NCI-H1105 (cell line): ENCODE measurements at places on chromosomes 12 and 14.
A peak's percentile ranks its signal among the peaks of the same experiment; 100 is the strongest.

DNA sequence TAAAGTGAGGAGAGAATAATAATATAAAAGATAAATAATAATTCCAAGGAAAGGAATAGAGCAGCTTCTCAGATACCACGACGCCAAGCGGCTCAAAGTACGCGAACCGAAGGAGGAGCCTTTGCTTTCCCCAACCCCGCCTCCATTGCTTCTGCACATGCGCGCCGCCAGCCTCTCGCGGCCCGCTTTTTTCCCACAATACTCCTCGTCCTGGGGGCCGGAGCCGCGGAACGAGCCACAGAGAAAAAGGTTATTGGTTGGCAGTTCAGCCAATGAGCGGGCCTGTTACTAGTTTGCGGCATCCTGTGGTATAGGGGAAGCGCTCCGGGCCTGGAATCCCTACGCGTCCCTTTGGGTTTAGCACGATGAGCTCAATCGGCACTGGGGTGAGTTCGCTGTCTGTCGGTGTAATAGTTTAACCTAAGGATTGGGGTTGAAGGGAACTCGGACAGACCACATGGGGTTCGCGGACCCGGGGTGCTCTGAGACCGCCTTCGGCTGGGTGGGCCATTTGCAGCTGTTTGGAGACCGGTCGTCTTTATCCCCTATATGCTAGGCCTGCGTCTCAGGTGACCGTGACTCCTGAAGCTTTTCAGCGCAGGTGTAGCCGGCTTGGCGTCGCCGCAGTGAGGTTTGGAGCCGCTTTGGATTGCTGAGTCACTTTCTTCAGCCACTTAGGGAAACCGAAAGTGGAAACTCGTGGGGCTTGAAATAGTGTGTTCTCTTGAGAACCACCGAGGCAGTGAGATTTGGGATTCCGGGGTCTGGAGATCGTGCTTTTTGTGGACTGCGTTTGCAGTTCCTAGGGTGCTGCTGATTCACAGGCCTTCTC is at the start of gene PSMA3:
PSMA3 (plus strand) TSS at position 288 of the 832 bp plus-strand sequence; CDS start at position 366, 78 bp downstream.
- peak; percentile 97 for DNase-seq

GRCh38 chr12:19694627-19695026 is 255.3 kb downstream of the AEBP2 start:
- DNase-seq, result no peak

DNA sequence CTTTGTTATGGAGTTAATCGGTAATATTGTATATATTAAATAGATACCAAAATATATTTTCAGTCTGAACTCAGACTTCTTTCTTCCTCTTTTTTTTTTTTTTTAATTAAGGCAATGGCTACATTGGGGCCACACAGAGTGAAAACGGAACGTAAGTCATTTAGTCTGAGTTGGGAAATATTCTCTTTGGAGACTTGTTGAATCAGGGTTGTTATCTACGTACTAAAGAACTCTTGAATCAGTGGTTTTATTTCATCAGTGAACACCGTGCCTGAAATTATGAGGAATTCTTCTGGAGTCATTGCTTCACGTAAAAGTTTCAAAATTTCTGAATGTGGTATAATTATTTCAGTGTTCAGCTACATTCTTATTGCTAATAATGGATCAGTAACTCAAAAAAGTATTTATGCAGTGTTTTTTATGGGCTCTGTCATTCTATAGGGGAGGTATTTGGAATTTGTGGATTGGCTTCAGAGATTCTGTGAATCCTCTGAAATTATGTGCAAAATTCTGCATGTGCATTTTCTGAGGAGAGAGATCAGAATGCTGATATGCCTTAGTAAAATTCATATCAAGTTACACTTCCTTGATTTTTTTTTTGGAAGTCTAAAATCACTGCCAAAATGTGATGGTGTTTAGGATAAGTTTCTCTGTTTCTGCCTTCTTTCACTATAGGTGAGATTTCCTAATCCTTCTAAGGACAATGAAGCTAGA is 39.6 kb downstream of the BRMS1L start:
- no peak for DNase-seq

DNA sequence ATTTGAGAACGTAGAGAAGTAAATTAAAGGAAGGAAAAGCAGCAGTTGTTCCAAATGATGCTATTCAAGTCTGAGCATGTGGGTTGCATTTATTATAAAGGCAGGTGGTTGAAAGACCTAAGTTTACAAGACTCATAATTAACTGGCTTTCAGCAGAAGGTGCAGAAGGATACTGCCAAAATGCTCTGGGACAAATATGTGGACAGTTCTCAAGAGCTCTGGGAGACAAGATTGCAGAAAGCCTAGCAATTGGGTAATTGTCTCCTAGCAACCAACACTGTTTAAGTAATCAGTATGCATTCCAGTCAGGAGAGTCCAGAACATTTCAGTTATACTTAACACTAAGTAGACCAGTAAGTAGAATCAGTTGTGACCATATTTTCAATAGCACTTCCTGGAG is 131.5 kb downstream of the GPR135 start:
- DNase-seq, result peak; percentile 69

GRCh38 chr12:101038289-101038871 is 171.7 kb downstream of the SLC5A8 start:
- no peak for DNase-seq

DNA sequence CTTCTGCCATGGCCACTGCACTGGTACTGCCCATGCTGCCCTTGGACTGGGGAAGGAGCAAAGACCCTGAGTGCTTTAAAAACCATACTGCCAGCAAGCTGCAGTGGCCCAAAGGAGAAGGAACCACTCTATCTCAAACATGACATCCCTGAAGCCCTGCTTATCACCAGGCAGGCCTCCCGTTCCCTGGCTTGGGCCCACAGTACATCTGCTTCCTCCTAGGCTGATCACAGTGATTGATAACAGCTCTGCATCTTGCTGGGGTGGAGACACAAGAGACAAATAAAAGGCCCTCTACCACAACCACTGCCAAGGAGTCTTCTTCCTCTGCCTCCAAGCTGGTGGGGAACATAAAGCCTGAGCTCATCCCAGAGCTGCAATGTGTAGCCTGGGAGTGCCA is 567.5 kb downstream of the TRHDE start:
- no peak for DNase-seq

DNA sequence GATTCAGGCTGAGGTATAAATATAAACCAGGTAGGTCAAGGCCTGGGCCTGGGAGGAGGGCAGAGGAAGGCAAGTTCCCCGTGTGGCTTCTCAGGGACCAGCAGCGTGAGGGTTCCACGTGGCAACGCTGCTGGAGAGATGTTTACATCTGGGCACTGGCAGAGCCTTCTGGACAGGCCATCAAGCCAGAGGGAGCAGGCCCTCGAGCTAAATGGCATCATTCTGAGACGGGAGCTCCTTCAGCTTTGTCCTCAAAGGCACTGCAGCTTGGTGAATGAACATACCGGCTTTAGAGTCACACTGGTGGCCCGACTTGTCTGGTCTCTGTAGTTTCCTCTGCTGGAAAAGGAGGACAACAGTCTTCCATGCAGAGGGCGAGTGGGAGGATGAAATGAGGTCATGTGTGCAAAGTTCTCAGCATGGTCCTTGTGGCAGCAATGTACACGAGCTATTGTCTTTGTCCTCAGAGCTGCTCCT is 231.3 kb downstream of the ZFP36L1 start:
- DNase-seq, result no peak
